ENCODE measurements at places on chromosomes 4 and X.

DNA sequence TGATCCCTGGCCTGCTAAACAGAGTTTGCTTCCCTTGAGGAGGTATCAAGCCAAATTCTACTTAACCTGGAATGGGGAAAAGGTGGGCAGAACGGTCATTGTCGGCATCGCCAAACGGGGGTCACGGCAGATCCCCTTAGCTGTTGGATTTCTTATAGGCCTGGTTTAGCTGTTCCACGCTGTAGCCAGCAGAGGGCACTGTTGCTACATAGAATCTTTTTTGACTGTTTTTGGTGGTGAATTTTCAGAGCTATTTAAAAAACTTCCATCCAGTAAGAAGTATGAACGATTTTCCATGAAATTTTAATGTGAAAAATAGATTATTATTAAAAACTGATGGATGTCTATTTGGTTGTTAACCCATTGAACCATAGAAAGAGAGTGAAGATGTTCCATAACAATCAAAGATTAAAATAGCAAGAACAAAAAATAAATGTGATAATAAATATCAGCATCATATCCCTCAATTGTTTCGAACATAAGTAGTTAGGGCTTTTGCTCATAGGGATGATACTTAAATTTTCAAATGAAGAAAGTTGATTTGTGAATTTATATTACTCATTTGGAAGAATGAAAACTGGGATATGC is 56.6 kb downstream of the LINC00632 start:
- peak; percentile 50 for DNase-seq

GRCh38 chrX:17323397-17323796 is 51.6 kb upstream of the NHS start:
- DNase-seq = no peak

- DNase-seq = no peak
Measured at GRCh38 chr4:73028621-73029020, 40.9 kb downstream of the COX18 start.

DNA sequence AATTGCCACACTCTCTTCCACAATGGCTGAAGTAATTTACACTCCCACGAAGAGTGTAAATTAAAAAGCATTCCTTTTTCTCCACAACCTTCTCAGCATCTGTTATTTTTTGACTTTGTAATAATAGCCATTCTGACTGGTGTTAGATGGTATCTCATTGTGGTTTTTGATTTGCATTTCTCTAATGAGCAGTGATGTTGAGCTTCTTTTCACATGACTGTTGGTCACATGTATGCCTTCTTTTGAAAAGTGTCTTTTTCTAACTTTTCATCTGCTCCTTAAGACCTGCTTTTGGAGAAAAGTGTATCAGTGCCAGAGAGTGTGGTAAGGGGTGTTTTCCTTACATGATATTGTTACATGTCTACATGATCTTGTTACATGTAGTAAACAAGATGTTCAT is 25.7 kb downstream of the GUCY1A1 start:
- DNase-seq = no peak

DNA sequence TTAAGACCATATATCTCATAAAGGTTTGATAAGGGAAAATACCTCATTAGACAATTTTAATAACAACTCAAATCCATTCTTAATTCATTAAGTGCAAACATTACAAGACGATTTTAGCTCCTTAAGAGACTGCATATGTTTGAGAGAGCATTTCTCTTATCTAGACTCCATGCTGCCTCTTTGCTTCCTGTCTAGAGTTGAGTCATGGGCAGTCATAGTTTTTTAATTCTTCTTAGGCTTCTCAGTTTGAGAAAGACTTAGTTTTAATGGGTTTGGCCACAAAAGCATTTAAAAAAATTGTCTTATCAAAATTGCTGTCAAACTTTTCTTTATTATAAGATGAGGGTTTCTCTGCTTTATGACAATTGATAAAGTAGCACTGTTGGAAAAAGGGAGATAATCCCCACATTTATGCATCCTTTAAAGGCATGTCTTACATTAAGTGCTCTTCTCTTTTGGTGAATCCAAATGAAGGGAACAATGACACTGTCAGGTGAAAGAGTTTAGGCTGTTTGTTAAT is 713.4 kb downstream of the PCDH18 start:
- DNase-seq = no peak

GRCh38 chr4:4259484-4260100 is 11.6 kb upstream of the TMEM128 start:
- no peak for DNase-seq

GRCh38 chrX:9728261-9728660 is 37.4 kb downstream of the GPR143 start:
- DNase-seq = no peak

DNA sequence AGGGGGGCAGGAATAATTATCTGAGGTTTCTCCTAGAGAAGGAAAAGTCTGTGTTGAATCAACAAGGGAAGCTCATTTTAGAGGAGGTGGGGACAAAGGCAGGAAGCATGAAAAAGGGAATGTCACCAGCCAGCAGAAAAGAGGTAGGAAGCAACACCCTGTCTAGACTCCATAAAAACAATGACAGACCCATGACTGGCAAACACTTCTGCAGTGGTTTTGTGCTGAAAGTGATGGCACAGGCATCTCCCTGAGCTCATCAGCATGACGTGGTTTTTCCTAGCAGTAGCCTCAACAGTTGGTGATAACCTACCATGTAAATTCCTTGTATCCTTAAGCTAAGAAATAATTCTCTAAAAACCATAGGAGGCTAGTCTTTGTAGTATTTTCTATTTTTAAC is 110.7 kb upstream of the GALNT7 start:
- DNase-seq = peak; percentile 59

DNA sequence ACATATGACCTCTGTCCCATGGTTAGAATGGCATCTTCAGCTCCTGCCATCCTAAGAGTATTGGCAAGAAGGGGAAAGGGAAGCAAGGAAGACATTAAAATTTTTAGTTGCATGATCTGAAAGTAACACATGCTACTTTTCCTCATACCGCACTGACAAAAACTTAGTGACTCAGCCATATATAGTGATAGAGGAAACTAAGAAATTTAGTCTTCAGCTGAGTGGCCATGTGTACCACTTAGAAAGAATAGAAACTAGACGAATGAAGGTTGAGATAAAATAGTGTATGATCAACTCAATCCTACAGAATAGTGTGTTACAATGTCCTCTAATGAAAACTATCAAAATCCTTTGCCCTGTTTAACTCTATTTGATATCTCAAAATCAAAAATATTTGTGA is 164.1 kb downstream of the PPP3CA start:
- no peak for DNase-seq

DNA sequence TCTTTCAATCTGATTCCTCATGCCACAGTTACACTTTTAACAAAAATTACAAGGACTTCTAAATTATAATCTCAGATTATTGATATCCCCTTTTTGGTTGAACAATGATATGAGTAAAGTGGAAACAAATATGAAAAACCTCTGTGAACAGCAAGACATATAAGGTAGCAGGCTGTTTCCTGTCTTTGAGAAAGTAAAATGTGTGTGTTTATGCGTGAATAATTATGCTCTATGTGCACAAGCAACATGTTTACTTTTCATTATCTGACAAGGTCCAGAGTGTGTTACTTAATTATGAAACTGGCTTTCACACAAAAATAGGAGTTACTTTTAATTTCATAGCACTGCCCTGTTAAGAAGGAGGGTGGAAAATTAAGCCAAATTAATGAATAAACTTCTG is 43.1 kb downstream of the DDIT4L start:
- no peak for DNase-seq

- DNase-seq = peak; percentile 84
Measured at GRCh38 chr4:184514121-184514988, 40.0 kb upstream of the IRF2 start.

- DNase-seq = peak; percentile 96
Measured at GRCh38 chr4:152352622-152353116, 183.2 kb downstream of the FBXW7 start.

DNA sequence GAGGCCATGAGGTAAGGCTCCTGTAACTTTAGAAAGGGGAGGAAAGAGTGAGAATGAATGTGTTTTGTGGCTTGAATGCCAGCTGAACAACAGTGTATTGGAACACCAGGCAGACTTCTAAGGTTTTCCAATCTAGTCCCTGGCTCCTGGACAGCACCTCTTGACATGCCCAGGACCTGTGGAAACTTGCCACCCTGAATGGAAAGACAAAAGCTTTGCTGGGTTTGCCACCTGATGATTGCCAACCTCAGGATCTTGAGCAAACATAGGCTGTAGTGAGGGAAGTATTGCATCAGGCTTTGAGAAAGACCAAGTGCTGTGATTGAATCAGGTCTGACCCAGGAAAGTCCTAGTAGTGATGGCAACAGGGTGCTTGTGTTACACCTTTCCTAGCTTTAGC is 1393.1 kb upstream of the DIAPH2 start:
- no peak for DNase-seq

GRCh38 chrX:39258331-39258730 is 457.1 kb downstream of the MID1IP1 start:
- DNase-seq = no peak

DNA sequence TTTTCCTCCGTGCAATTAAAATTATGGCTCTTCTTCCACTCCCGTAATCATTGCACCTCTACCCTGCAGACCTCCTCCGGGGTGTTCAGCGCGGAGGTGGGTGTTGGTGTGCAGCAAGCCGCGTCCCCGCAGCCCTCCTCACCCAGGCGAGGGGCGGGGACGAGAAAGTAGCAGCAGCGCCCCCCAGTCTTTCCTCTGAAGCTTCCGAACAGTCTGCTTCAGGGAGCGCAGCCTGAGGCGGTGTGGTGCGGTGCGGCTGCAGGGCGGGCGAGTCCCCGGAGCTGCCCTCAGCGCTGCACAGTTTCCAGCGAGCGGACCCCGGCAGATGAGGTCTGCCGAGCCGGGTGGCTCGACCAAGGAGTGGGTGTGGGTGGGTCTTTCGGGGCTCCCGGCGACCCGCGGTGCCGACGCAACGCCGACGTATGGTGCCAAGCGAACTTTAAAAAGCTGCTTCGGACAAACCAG is at the start of gene FRAS1:
FRAS1 (plus strand) TSS at position 189 of the 465 bp plus-strand sequence. CDS start 687 bp downstream, outside the sequence.
- DNase-seq = no peak

DNA sequence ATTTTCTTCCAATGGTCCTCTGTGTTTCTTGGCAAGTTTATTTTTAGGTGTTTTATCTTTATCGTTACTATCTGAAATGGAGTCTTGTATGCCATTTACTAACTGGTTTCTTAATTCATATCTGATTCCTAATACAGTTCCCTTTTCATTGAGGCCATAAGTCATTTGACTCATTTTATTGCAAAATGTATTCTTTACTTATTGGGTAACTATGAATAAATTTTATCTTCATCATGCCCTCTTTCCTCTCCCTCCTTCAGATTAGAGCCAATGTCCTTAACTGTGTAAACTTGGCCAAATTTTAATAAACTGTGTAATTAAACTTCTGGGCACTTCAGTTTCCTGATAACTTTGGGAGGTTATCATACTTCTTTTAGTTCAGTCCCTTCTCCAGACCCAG is 19.3 kb upstream of the MSMO1 start:
- DNase-seq = no peak

- no peak for DNase-seq
Measured at GRCh38 chrX:28626515-28626914, 39.3 kb downstream of the IL1RAPL1 start.

DNA sequence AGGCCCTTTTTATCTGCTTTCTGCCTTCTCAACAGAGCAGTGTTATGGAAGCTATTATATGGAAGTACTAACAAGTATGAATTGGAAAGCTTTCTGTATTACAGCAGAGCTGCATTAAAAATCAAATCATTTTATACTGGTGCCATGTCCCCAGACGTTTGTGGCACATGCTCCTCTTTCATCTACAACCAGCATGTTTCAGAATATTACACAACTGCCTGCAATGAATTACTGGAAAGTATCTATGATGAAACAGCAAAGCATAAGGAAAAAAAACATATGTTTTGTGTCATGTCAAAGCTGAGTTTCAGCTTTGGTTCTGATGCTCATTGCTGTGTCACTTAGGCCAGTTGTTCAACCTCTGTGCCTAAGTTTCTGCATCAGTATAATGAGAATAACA is 576.8 kb downstream of the GBA3 start:
- DNase-seq = peak; percentile 6

GRCh38 chr4:138857416-138857815 is 158.2 kb upstream of the NOCT start:
- no peak for DNase-seq

- DNase-seq = no peak
Measured at GRCh38 chr4:70687392-70687791, 940 bp upstream of the UTP3 start.

DNA sequence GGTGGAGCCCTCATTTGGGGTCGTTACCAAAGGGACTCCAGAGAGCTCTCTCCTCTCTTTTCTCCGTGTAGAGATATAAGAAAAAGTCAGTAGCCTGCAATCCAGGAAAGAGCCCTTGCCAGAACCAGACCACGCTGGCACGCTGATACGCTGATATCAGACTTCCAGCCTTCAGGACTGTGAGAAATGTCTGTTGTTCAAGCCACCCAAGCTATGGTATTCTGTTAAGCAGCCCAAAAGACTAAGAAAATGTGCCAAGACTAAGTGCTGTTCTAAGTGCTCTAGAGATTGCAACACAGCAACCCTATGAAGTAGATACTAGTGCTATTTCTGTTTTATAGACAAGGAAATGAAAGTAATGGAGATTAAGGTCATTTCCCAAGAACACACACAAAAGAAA is 205.7 kb downstream of the CAMK2D start:
- no peak for DNase-seq

DNA sequence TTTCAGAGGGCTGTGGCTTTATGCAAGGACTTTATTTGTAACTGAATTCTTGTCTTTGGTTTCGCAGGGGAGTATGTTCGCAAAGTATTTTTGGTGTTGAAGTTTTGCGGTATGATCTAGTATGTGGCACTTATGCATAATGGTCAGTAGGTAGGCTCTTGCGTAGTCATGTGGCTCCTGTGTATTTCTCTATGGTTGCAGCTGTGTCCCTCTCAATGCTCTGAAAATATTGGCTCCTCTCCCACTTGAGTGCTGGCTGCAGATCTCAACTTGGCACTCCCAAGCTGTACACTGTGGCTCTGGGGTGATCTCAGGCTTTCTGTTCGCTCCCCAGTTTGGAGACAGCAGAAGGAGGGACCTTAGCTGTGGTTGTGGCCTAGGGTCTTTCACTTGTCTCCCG is 24.8 kb downstream of the ARMCX5 start:
- no peak for DNase-seq

DNA sequence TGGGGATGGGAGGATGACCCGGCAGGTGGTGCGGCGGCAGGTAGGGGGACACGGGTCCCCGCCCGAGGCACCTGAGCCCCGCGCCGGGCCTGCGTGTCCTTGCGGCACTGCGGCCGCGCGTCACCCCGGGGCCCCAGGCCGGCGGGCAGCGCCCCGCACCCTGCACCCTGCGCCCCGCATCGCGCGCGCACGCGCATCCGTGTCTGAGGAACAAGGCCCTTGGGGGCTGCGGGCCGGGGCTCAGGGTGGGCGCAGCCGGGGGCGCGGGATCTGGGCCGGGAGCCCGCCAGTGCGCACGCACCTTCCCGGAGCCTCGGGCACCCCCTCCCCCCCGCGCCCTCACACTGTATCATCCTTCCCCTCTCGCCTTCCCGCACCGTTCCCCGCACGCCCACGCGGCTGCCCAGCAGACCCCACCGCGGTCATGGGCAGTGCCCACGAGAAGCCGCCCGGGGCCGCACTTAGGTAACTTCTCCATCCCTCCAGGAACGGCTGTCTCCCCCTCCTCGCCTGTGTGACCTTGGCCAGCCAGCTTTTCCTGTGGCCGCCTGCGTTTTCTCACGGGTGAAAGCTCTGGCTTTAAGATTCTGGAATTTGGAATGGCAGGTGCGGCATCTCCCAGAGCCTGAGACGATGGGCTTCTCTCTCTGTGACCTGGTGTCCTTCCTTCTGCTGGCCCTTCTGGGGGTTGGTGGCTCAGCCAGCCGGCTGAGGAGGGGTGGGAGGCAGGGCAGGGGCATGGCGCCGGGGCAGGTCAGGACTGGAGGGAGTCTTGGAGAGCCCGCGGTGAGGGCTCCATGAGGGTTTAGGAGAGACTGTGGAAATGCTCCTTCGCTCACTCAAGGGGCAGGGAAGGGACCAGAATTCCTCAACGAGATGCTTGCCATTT is 748 bp downstream of the ATP2B3 start:
- DNase-seq = no peak
